ENCODE measurements at places on chromosomes 1 and 21.

- no peak for DNase-seq
Observed at GRCh38 chr1:162667381-162668080, 35.3 kb downstream of the DDR2 start.

DNA sequence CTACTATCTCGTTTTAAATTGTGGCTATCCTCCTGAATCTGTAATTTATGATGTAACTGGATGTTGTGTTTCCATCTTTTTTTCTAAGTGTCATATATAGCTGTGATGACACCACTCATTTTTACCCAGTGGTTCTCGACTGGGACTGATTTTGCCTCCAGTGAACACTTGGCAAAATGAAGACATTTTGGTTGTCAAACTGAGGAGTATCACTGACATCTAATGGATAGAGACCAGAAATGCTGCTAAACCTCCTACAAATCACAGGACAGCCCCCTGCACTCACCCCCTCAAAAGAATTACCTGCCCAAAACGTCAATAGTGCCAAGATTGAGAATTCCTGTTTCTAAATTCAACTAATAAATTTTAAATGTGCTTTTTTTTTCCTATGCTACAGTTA lies 1.9 kb downstream of the TRMT13 start:
- no peak for DNase-seq

DNA sequence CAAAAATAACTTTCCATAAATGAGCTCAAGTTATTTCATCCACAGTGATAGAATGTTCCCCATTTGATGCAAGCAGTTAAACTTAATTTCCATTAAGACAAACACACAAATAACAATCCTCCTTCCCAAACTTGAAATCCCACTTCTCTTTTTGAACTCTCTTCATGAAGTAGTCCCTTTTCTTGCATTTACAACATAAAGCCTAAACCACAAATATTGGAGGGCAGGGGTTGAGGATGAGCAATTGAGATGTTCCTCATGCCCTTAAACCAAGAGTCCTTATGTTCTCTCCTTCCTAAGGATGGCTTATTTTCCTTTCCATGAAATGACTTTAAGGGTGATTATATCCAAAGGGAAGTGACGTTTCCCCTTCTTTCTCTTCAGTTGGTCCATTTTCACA lies 228.8 kb downstream of the DISC1 start:
- no peak for DNase-seq

GRCh38 chr1:70314706-70315304 lies 39.7 kb downstream of the ANKRD13C start:
- DNase-seq: no peak

DNA sequence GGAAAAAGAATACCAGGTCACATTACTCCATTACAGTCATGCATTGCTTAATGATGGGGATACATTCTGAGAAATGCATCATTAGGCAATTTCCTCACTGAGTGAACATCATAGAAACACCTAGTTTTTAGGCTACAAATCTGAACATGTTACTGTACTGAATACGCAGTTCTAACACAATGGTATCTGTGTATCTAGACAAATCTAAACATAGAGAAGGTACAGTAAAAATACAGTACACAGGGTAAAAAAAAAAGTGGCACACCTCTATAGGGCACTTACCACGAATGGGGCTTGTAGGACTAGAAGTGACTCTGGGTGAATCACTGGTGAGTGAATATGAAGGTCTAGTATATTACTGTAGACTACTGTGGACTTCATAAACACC lies 115.7 kb downstream of the AKT3 start:
- no peak for DNase-seq

- DNase-seq: no peak
Observed at GRCh38 chr1:202631076-202631923, 79.0 kb downstream of the SYT2 start.

DNA sequence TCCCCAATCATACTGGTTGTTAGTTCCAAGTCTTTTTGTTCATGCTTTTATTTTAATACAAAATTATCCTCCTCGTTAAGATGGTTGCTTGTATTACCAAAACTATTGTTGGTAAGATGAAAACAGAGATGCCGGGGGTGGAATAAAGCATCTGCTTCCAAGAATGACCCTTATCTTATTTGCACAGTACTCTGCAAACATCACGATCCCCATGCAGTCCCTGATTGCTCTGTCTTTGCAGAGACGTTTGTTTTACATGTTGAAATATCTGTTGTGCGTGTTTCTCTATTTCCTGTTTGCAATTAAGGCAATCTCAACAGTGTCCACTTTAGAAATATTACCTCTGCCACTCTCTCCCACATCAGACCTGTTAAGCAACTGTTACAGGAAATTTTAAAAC lies 141.3 kb upstream of the NCAM2 start:
- DNase-seq: peak; percentile 94

DNA sequence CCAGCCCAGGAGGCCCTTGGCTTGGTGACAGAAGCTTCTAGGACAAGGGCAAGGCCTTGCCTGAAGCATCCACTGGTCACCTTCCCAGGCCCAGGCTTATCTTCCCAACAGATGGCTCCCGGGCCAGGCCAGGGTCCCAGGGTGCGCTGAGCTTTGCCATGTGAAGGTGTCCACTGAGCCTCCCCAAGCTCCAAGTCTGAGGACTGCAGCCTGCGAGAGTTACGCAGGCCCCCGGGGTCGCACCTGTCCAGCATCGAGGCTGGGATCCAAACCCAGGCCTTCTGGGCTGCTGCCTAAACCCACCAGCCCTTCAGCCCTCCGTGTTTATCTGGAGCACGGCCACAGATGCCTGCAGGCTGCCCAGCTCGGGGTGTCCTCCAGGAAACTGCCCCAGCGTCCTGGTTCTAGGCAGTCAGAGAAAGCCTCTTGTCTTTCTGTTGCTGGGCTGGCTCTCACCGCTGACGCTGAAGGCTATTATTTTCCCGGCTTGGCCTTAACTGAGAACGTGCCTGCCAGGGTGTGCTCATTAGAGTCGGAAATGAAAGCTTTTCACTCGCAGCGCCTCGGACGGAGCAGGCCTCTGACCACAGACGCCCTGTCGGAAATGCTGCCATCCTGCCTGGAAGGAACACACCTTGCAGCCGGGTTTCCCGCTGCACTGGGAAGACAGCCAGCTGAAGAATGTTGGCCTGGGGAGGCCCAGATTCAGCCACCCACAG lies 71.4 kb downstream of the MEGF6 start:
- DNase-seq: no peak

GRCh38 chr1:91761295-91761721 lies 124.6 kb downstream of the TGFBR3 start:
- DNase-seq: no peak

- DNase-seq: no peak
Observed at GRCh38 chr1:28086651-28087050, 1.8 kb downstream of the EYA3 start.

- no peak for DNase-seq
Observed at GRCh38 chr21:45818276-45818903, 163.2 kb upstream of the COL6A1 start.

- DNase-seq: no peak
Observed at GRCh38 chr1:13487957-13488356, 25.8 kb downstream of the LRRC38 start.

- no peak for DNase-seq
Observed at GRCh38 chr1:19028546-19029129, 72.2 kb upstream of the IFFO2 start.

GRCh38 chr1:50183378-50184133 lies 74.8 kb downstream of the ELAVL4 start:
- no peak for DNase-seq

- no peak for DNase-seq
Observed at GRCh38 chr1:178388418-178389145, 108.2 kb downstream of the CLEC20A start.

GRCh38 chr1:112309499-112309898 lies 86.5 kb upstream of the CTTNBP2NL start:
- DNase-seq: no peak

- no peak for DNase-seq
Observed at GRCh38 chr1:31954607-31955283, 16.6 kb upstream of the PTP4A2 start.

DNA sequence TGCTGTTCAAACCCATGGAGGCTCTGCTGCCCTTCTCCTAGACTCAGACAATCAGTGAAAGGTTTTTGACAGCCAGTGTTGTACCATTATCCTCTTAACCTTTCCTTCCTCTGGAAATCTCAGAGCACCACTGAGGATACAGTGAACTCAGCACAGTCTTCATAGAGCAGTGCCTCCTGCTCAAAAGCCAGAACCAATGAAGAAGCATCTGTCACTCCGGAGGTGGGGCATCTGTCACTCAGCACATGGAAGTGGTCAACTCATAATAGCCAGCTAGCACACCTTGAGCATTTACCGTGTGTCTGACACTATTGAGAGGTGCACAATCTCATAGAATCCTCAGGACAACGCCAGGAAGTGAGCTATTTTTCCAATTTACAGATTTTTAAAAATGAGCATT lies 62.4 kb downstream of the NMNAT2 start:
- DNase-seq: no peak

DNA sequence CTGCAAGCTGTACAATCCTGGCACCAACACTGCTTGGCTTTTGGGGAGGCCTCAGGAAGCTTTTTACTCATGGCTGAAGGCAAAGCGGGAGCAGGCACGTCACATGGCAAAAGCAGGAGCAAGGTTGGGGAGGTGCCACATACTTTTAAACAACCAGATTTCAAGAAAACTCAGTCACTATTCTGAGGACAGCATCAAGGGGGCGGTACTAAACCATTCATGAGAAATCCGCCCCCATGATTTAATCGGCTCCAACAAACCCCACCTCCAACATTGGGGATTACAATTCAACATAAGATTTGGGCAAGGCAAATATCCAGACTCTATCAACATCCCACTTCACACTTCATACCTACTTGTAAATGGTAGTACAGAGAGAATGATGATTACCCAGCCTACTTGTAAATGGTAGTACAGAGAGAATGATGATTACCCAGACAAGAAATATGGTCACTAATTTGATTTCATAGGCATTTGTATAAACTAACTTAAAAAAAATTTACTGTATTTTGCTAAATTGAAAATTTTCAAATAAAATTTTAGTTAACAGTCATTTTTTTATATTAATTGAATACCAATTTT lies 24.9 kb downstream of the ATP5PF start:
- no peak for DNase-seq

DNA sequence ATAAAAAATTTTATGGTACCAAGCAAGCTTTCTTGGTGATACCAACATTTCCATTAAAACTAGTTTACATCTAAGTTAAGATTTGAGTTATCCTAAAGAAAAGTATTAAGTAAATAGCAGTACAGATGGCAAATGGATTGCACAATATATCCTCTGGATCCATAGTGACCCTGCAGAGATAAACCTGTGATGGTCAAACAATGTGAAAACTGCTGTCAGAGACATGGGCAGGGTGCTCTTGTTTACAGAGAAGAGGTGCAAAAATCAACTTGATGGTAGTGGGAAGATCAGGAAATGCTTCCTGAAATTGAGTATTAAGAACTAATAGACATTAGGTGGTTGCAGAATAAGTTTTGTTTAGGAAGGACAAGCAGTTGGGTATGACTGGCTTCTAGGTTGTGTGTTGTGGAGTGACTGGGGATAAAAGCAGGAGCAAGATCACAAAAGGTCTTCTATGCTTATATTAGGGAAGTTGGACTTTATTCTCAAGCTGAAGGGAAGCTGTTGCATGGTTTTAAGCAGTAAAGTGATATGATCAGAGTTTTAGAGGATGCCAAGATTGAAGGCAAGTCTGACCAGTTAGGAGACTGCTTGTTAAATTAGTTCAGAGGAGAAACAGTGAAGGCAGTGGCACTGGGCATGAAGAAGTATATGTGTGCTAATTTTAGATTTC lies 9.9 kb downstream of the TTC3 start:
- no peak for DNase-seq

DNA sequence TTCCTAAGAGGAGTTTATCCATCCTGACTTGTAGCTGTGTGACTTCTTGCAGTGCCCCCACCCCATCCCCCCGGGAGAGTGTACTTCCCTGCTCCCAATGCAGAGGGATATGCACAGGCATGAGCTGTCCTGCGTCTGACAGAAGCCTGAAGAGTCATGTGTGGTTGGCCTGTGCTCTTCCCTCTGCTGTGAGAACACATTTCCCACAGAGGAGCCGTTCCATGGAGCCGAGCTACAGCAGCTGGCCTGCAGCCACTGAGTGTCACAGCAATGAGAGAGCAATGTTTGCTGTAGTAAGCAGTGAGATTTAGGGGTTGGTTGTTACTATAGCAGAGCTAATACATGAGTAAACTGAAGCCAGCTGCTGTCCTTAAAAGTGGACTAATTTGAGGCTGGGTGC lies 22.0 kb downstream of the PARS2 start:
- DNase-seq: no peak

DNA sequence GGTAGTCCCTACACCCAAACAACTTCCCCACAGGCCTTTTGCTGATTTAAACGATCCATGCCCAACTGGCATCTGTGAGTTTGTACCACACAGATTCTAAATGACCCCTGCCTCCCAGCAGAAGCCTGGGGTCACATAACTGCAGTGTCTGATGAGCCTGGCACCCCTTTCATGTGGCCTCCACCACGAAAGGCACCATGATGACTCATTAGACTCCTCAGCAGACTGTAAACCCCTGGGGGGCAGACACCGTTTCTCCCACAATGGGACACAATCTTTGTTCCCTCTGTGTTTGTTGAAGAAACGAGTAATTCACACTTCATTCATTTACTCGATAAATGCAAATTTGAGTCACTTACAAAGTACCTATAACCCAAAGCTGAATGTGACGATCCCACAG lies 81.6 kb downstream of the CCDC185 start:
- no peak for DNase-seq

- DNase-seq: no peak
Observed at GRCh38 chr1:241666419-241666818, 14.3 kb downstream of the WDR64 start.

- DNase-seq: no peak
Observed at GRCh38 chr1:81812712-81813111, 12.0 kb downstream of the ADGRL2 start.

DNA sequence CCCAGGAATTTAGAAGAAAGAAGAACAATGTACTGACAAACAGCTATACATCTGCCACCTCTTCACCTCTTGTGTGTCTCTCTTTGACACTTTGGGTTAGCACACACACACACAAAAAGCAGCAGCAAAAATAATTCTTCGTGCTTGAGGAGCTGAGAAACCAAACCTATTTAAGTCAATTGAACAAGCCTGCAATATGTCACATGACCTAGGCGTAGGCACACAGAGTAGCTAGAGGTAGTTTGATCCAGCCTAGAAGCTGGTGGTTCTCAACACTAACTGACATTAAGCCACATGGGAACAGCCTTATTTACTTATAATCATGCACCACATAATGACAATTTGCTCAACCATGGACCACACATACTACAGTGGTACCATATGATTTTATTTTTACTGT lies 32.3 kb downstream of the RRAGC start:
- no peak for DNase-seq

All from NCI-H1417 treated with DMSO at 0.1 percent for 48 hours (cell line).